Stimulated activated CD4-positive, alpha-beta T cell treated with anti-CD3 and anti-CD28 coated beads, Interleukin-4, amount 100 ng/mL, for 48 hours (primary cell): ENCODE measurements at places on chromosomes 1 and 21.

DNA sequence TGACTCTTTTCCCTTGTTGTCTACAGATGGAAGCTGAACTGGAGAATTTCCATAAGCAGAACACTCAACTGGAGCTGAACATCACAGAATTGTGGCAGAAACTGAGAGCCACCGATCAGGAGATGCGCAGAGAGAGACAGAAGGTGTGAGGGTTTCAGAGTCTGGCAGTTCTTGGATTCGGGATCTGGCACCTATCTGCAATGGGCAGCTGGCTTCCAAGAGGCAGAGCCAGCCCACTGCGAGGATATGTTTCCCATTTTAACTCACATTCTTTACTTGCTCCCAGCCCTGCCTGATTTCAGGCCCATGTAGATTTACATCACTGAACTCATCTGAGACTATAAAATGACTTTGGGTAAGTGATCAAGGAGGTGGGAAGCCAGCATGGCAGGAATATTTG, 37.3 kb upstream of the TMEM125 start:
- DNase-seq, result no peak

DNA sequence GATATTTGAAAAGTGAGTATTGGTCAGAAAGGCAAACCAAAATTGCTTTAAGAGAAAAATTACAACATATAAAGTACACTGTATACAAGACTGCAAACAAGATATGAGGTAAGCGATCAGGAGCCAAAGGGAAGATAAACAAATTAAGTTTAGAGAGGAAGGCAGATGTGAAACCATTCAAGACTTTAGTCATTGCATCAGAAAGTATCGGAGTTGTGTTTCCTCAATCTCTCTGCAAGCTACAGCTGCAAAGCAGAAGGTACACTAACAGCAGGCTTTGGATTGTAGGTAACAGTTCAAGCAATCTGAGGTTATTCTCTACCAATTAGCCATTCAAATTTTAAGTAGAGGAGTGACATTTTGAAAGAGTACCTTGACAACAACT, 21.3 kb upstream of the TLCD4 start:
- no peak for DNase-seq

GRCh38 chr1:156712626-156713025, 7.2 kb upstream of the CRABP2 start:
- DNase-seq, result no peak

GRCh38 chr1:92511541-92511940, 24.8 kb upstream of the GFI1 start:
- no peak for DNase-seq

DNA sequence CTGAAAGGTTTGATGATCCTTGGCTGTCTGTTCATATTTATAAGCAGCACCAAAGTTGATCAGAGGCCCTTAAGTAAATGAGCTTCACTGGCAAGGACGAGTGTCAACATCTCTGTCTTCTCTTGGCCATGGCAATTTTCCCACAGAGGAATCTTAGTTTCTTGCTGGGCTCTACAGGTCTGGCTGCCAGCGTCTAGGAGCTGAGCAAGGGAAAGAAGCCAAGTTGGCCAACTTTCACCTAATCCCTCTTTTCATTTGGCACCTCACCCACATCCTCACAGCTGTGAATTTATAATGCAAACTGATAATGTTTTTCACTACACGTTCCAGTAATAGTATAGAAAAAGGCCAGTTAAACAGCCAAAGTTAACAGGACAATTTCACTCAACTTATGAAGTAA, 99.0 kb upstream of the LBR start:
- DNase-seq, result no peak

- DNase-seq, result no peak
These were observed 59.2 kb upstream of the KCNK2 start for GRCh38 chr1:215023155-215023832.

DNA sequence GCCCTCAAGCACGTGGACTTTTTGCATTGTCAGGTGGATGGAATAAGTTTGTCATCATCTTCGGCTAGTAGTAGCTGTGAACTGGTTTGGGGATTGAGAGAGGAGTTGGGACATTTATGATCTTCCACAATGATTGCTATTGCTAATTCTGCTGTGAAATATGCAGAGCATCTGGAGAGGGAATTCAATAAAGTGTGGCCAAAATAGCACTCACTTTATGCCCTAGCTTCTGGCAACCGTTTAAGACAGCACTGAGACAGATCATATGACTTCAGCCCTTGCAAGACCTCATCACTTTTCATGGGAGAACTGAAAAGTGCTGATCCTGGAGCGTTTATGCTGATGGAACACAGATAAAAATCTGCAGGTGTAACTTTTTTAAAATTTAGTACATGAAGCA, 360.8 kb downstream of the GPATCH2 start:
- no peak for DNase-seq

GRCh38 chr1:36947384-36947783, 86.9 kb downstream of the GRIK3 start:
- DNase-seq, result no peak

DNA sequence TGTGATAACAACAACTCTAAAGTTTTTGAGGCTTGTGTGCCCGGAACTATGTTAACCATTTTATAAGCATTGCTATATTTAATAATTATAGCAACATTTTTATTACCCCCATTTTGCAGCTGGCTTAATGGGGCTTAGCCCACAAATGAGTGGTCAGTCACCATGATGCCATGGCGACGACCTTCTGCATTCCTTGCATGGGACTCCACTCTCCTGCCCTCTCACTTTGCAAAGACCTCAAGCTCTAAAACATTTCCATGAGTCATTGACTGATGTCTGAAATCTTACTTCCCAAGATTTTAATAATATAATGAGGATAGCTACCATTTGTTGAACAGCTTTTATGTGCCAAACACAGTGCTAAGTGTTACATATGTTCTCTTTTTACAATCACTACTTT, 15.4 kb downstream of the NGF start:
- DNase-seq, result no peak

DNA sequence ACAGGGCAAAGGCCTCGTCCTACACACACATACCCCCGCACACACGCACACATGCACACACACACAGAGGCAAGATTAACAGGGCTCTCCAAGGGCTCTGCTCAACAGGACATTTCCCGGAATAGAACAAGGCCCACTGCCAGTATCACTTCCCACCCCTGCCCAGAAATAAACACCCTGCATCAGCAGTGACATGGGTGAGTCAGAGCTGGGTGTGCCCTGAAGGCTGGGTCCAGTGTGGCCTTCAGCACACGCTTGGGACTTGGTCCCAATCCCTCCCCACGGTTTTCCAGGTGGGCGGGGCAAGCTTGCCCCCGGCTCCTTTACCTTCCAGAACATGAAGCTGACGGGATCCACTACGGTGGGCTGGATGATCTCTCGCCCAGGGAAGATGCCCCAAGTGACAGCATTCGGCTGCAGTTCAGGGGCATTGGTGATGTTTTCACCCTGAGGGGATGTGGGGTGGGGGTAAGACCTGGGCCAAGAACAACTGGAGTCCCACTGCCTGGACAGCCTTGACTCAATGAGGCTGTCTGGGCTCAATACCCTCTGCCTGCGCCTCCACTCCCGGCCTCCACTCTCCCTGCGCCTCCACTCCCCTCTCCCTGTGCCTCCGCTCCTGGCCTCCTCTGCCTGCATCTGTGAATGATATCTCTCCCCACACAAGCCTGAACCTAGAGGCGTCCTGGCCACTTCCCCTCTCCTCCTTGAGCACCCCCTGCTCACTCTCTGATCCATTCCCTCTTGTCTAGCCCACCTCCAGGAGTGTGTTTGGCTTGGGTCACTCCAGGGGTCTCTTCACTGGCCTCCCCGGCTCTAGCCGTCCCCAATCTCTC, 14.7 kb downstream of the MTHFR start:
- DNase-seq, result no peak

DNA sequence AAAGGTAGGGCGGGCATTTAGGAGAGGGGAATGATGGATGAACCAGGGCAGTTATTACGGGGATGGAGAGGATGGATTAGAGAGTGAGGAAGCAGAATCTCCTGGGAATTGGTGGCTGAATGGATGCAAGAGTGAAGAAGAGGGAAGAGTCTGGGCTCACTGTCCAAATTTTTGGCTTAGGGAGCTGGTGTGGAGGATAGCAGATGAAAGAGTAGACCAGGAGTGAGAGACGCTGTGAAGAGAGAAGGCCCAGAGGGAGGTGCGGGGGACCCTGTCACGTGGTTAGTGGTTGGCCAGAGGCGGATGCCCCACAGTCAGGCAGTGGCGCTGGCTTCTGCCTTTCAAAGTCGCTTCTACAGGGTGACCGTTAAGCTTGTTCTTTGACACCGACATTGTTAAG, 78.4 kb downstream of the PEX14 start:
- no peak for DNase-seq

DNA sequence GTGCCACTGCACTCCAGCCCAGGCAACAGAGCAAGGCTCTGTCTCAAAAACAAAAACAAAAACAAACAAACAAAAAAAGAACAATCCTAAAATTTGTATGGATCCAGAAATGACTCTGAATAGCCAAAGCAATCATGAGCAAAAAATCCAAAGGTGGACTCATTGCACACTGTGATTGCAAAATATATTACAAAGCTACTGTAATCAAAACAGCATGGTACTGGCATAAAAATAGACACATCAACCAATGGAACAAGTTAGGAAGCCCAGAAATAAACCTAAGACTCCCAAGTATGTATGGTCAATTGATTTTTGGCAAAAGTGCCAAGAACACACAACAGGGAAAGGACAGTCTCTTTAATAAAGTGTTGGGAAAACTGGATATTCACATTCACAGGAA, 19.9 kb downstream of the ERO1B start:
- no peak for DNase-seq

- DNase-seq, result no peak
These were observed 165.0 kb upstream of the EDN2 start for GRCh38 chr1:41649396-41650027.

GRCh38 chr1:231860221-231861088, 233.9 kb downstream of the DISC1 start:
- DNase-seq, result no peak
